AG09309 (cell line): ENCODE measurements at places on chromosomes 5 and 9.

- no peak for DNase-seq
Observed at GRCh38 chr9:1100945-1101344, 50.8 kb downstream of the DMRT2 start.

DNA sequence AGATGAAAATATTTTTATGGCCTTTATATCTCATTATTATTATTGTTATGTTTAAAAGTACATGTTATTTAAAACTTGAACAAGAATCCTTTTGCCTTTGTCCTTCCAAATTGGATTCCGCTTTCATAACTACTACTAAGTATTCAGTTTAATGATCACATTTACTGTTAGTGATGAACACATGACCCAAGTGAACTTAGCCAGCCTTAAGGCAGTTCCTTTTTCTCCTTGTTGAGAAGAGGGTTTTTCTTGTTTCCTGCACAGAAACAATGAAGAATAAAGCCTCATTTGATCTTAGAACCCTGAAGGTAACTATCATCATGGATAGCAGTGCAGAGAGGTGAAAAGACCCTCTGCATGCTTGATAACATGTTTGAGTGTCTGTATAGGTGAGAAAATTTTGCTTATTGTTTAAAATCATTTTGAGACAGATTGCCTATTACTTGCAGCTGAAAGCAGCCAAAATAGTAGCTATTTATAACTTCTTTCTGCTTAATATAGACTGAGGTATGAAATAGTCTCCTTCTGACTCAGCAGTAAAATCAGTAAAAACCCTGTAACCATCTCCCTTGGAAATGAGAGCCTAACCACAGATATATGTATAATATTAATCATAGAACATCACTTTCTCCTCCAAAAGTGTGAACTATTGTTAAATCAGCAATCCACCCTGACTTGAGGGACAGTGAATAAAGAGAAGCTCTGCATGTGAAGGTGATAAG is 266.2 kb downstream of the SPATA31D1 start:
- no peak for DNase-seq

GRCh38 chr9:13555516-13555915 is 276.0 kb upstream of the MPDZ start:
- DNase-seq, result no peak

- no peak for DNase-seq
Observed at GRCh38 chr5:172177176-172177575, 10.8 kb downstream of the STK10 start.

GRCh38 chr5:173660481-173661280 is 44.2 kb upstream of the BOD1 start:
- DNase-seq, result no peak

GRCh38 chr9:15724016-15724415 is 171.2 kb downstream of the CCDC171 start:
- DNase-seq, result no peak

- no peak for DNase-seq
Observed at GRCh38 chr9:4937446-4937845, 47.6 kb upstream of the JAK2 start.

DNA sequence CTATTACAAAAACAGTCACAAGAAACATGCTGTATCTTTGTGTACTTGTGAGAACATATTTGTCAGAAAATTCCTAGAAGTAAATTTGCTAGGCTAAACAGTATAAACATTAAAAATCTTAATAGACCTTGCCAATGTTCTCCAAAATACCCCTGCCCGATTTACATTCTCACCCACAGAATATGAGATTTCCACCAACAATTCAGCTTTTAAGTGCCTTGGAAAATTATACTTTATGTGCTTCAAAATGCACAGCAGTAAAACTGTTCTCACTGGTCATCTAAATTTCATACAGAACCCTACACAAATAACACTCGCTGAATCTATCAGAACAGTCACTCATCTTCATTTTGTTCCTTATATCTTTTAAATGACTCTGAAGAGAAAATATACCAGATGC is 5.5 kb downstream of the MLLT3 start:
- DNase-seq, result no peak

- DNase-seq, result no peak
Observed at GRCh38 chr9:123435471-123435870, 79.5 kb downstream of the CRB2 start.

DNA sequence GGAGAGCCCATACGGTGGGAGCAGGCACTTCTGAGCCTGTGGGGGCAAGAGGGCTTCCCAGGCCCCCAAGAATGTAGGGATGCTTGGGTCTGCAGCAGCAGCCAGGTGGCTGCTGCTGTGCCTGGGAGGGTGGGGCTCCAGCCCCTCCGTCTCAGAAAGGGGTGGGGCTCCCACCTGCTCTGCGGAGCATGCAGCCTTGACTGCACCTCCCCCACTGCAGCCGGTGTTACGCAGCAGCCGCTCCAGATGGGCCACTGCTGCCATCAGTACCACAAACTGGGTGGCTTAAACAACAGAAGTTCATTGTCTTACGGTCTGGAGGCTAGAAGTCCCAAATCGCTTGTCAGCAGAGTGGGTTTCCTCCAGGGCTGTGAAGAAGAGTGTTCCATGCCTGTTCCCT is 365.5 kb downstream of the TMEM38B start:
- no peak for DNase-seq

GRCh38 chr9:7921545-7922197 is 122.1 kb upstream of the DMAC1 start:
- no peak for DNase-seq

GRCh38 chr9:20044686-20045085 is 255.8 kb upstream of the SLC24A2 start:
- no peak for DNase-seq

- DNase-seq, result no peak
Observed at GRCh38 chr5:78628270-78628992, 20.1 kb downstream of the LHFPL2 start.

- no peak for DNase-seq
Observed at GRCh38 chr5:175343308-175343707, 100.7 kb downstream of the DRD1 start.

DNA sequence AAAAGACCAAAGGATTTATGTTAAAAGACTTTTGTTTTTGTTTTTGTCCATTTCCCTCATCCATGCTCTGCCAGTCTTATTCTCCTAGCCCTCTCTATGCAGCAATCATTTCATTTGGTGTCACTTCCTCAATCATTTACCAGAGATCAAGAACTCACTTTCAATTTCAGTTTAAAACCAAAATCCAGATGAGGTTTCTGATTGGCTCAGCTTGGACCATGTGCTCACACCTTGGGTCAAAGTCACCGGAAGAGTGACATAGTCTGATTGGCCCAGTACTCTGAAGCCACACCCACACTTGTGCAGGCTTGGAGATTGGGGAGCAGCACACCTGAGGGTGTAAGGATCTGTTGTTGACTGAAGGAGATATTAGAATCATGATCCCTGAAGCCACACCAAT is 79.6 kb downstream of the TLR4 start:
- no peak for DNase-seq

DNA sequence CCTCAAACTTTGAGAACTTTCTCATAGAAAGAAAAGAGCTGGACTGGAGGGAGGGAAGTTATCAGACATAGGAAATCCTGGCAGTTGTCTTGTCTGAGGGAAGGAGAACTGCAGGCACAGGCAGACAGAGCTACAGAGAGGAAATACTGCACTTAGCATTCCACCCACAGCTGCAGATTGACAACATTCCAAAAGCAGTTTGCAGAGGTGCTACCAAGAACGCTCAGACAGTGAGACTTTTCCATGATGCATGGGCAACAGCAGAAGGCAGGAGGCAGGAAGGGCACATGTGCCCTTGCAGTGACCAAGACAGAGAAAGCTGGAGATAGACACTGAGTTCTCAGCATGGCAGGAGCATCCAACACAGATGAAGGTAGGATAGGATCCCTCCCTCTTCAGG is 327.5 kb upstream of the ZNF462 start:
- no peak for DNase-seq

DNA sequence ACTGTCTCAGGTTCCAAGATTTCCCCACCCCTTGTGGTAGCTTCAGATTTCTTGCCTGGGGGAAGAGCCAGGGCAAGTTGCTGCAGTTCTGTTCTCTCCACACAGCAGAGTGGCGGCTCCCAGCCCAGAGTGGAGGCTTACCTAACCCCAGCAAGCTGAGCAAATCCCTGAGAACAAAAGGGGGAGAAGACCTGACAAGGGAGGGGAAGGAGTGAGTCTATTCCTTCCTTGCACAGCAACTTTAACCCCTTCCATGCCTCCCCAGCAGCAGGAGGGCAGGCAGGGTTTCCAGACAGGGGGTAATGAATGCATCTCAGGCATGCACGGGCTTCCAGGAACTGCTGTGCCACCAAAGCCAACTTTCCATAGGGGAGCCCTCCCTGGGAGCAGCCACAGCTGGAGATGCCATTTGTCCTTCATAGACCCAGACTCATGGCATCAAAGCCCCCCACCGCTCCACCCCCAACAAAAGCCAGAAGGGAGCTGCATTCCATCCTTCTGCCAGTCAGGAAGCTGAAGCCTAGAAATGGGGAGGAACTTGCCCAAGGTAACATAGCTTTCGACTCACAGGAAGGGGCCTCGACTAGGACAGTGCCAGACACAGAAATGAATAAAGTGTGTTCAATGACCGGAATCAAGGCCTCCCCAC is 28.8 kb upstream of the FAT2 start:
- DNase-seq, result no peak

GRCh38 chr5:134138416-134139376 is 24.2 kb downstream of the TCF7 start:
- peak; percentile 21 for DNase-seq

- DNase-seq, result no peak
Observed at GRCh38 chr5:8949908-8950307, 596.0 kb downstream of the SEMA5A start.

DNA sequence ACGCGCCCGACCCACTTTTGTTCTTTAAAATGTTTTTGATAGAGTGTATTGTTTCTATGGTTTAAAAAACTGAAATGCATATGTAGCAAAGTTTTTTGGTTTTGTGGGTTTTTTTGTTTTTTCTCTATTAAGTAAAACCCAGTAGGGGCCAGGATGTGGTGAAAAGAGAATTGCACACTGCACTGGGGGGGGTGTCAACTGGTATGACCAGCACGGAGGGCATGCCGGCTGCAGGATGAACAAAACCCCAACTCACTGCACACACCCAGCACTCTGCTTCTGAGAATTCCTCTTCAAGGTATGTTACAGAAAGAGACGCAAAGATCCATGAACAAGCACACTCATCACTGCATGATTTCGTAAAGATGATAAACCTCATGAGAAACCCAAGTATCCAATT is 75.0 kb downstream of the STK10 start:
- no peak for DNase-seq

GRCh38 chr5:57488215-57488955 is 5.8 kb upstream of the ACTBL2 start:
- DNase-seq, result no peak

- DNase-seq, result no peak
Observed at GRCh38 chr5:5420251-5420650, 2.2 kb upstream of the ICE1 start.

DNA sequence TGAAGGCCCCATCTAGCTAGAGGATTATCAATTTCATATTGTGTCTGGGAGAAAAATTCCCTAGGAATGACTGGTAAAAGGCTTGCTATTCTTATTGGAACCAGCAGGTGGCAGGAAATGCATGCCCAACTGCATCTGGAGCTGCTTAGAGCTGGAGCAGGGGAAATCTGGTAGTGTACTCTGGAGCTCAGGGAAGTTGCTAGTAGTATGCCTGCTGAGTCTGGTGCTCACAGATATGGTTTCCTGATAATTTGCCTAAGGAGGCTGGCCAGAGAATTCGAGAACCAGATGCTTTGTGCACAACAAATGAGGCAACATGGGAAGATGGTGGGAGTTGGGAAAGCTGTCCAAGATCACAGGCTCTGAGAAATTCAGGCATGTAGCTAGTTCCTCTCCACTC is 53.7 kb downstream of the G3BP1 start:
- DNase-seq, result peak; percentile 45

DNA sequence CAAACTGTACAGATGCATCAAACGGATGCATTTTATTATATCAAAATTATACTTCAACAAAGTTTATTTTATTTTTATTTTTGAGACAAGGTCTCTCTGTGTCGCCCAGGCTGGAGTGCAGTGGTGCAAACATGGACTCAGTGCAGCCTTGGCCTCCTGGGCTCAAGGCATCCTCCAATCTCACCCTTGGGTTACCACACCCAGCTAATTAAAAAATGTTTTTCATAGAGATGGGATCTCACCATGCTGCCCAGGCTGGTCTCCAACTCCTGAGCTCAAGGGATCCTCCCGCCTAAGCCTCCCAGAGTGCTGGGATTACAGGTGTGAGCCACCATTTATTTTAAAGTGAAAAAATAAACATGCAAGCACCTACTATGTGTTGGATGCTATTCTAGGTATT is 40.1 kb upstream of the STXBP1 start:
- DNase-seq, result no peak

GRCh38 chr5:177372034-177372896 is 12.0 kb upstream of the SLC34A1 start:
- DNase-seq, result no peak

GRCh38 chr9:137277329-137278041 is at the start of gene TOR4A:
Gene TOR4A, plus strand, starts transcription at chr9:137277726. Its CDS starts 964 bp downstream, at chr9:137278690.
- no peak for DNase-seq

DNA sequence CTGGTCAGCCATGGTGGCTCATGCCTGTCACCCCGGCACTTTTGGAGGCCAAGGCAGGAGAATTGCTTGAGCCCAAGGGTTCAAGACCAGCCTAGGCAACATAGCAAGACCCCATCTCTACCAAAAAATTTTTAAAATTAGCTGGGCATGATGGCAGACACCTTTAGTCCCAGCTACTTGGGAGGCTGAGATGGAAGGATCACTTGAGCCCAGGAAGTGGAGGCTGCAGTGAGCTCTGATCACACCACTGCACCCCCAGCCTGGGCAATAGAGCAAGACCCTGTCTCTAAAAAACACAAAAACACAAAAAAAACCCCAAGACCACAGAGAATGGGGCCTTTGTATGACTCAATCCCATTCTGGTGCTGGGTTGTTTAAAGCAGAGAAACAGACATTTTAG is 44.0 kb downstream of the MED27 start:
- no peak for DNase-seq

DNA sequence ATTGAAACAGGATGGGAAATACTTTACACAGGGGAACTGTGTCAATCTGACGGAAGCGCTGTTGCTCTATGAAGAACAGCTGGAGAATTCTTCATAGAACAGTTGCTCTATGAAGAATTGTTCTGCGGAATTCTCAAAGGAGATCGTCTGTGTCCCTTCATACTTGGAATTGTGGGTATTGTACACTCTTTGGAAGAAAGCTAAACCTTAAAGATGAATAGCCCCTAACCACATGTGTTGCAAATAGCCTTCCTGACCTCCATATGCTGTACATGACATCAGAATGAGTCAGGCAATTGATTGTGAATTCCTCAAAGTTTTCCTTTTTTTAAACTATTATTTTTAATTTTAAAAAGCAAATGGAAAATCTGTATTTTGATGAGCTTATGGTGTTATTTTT is 15.6 kb downstream of the NIM1K start:
- no peak for DNase-seq

DNA sequence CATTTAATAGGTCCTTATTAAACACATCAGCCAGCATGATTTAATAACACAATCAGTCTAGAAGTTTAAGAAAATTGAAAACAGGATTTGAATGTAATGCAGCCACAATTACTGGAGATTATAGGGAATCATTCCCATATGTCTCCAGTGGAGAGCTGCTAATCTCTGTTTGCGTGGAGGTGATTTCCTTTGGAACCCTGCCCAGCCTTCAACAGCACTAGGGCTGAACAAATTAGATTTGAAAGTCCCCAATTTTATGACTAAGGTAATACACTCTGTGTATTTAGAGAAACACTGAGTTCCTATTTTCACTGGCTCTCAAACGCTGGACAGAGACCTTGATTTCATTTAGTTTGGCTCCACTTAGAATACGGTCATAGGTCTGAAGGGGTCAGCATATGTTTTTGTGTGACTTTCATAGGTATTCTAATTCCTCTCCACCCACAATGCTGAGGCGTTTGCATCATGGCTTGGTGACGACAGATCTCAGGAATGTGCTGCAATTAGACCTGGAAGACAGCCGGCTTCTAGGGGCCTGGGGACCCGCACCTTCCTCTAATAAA is 508.3 kb downstream of the EBF1 start:
- no peak for DNase-seq
